Lung microvascular endothelial cell (primary cell): ENCODE measurements at places on chromosomes 2 and 18. TPM values are rescaled to one million over a fixed set of nuclear protein-coding genes. Genes with fewer than 3 reads are reported as not detected.

Gene IMPA2
- 3.1 and 11.1 TPM in 2 replicates for total RNA-seq

Gene RNF138
- total RNA-seq, result 26.4 and 28.0 TPM in 2 replicates

Gene TWIST2
- 0.20 and 0.44 TPM in 2 replicates for total RNA-seq

DNA sequence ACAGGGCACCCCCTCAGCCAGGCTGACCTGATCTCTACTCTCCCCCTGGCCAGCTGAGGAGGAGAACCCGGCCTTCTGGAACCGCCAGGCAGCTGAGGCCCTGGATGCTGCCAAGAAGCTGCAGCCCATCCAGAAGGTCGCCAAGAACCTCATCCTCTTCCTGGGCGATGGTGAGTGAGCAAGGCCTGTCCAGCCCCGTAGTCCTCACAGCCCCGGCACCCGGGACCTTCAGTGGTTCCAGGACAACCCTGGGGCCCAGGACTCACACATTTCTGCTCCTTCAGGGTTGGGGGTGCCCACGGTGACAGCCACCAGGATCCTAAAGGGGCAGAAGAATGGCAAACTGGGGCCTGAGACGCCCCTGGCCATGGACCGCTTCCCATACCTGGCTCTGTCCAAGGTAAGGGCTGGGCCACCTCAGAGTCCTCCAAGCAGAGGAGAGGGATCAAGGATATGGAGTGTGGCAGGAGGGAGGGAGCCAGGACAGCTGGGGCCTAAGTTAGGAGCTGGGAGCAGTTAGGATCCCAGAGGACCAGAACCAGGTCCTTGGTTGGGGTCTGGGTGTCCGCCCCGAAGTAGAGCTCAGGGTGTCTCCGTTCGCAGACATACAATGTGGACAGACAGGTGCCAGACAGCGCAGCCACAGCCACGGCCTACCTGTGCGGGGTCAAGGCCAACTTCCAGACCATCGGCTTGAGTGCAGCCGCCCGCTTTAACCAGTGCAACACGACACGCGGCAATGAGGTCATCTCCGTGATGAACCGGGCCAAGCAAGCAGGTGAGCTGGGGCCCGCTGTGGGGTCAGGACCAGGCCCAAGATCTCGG lies 555 bp downstream of the ALPI start:
- DNase-seq, result no peak

DNA sequence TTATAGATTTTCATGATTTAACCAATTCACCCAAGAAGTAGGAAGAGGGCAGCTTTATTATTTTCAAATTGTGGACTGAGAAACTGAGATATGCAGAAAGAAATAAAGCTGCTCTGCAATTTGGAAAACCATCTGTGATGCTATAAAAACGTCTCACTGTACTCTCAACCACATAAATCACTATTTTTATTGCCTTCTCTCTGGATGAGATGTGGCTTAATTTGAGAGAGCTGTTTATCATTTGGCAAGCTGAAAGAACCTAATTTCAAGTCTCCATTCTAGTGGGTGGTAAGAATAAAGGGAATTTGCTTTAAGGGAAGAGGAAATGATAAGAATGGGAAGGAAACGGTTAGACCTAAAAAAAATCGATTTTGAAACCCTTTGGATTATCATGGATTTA lies 49.9 kb upstream of the CYP1B1 start:
- DNase-seq, result no peak

- no peak for DNase-seq
These were observed 141.2 kb downstream of the RTN4 start for GRCh38 chr2:54909001-54909400.

GRCh38 chr2:102585847-102586404 lies 33.4 kb upstream of the SLC9A2 start:
- DNase-seq, result no peak

- no peak for DNase-seq
These were observed 58.1 kb upstream of the MCFD2 start for GRCh38 chr2:46973673-46974072.
